CD8-positive, alpha-beta memory T cell (primary cell): ENCODE measurements at places on chromosomes 7 and 10. TPM values are rescaled to one million over a fixed set of nuclear protein-coding genes. Genes with fewer than 3 reads are reported as not detected.

VGF gene
- polyA plus RNA-seq, result not detected

CLCN1 gene
- not detected for polyA plus RNA-seq

MALRD1 gene
- polyA plus RNA-seq, result not detected

FAM180A gene
- polyA plus RNA-seq, result not detected

SDK1 gene
- not detected for polyA plus RNA-seq

AP3M1 gene
- 34.5 TPM for polyA plus RNA-seq
